Cardiac fibroblast (primary cell): ENCODE measurements at places on chromosomes 16 and 17.

- no peak for DNase-seq
Observed at GRCh38 chr16:55976815-55977214, 101.6 kb upstream of the CES5A start.

- no peak for DNase-seq
Observed at GRCh38 chr17:63474586-63475460, 2.0 kb upstream of the ACE start.

DNA sequence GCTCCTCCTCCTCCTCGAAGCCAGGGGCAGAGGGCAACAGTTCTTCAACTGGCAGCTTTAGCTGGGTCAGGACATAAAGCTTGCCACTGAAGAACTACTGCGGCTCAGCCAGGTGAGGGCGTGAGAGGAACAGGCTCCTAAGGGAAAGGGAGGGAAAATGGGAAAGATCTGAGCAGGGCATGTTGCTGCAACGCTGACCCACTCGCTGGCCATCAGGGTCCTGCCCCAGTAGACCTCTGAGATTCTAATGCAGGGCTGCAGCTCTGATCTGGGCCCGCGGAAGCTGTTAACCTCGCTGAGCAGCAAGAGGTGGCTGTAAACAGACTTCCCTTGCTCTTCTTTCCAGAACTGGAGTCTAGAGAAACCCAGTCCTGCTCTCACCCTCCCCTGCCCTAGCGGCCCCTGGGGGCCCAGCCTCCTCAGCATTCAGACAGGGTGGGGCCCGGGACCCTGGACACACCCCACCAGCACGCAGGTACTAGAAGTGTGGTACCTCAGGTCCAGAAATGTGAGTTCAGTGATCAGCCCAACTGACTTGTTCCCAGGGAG, 3.8 kb upstream of the TLCD2 start:
- DNase-seq, result no peak

DNA sequence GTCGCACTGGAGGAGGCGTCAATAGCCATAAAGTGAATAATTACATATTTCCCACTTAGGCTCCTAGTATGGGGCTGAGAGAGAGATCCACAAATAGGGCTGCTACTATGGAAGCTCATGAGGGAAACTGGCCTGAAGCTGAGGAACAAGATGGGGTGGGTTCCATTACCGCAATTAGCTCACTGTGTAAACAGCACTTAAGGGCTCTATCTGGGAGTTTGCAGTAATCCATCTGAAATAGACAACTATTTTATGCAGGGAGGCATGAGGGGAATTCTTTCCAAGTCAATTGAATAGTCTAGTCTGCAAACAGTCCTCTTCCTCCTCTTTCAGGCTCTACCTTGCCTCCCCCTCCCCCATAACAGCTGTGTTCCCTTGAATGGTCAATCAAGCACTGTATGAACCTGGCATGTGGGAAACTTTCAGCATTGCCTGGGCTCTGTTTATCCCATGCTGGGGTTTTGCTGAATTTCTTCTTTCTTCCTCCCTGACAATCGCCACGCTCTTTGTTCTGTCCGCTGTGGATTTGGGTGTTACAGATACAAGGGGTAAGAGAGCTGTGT, 56.1 kb upstream of the MAF start:
- DNase-seq, result no peak

GRCh38 chr16:48535369-48535787, 74.6 kb downstream of the N4BP1 start:
- no peak for DNase-seq

GRCh38 chr17:19322129-19322505, 40.4 kb downstream of the B9D1 start:
- DNase-seq, result no peak

DNA sequence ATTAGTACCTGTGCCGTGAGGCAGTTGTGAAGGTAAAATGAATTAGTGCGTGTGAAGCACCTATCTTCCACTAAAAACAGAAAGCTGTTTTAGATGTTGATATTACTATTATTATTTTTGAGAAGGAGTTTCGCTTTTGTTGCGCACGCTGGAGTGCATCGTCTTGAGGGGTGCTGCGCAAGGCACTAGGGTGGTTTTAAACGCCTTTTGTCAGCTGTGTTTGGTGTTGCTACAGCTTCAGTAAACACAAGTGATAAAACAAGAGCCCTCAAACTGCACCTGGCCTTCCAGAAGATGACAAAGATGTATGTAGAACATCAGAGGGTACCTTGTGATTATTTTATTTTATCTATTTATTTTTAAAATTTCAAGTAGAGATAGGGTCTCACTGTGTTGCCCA, 38.2 kb downstream of the PLCG2 start:
- DNase-seq, result no peak

DNA sequence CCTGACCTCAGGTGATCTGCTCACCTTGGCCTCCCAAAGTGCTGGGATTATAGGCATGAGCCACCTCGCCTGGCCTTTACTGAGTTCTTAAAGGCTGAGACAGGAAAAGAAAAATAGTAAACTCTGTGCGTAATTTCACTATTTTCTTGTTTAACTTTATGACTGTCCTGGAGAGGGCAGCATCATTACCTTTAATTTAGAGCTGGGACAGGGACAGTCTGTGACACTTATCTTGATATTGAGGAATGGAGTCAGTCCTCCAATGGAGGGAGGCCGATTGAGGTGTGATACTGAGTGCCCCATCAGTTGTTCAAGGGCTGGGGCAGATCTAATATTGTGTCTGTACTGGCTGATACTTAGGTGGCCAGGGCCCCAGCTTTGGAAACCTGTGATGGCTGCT, 21.5 kb upstream of the SPN start:
- DNase-seq, result no peak

GRCh38 chr17:69763503-69763902, 311.5 kb upstream of the KCNJ16 start:
- peak; percentile 16 for DNase-seq

GRCh38 chr16:345772-346171, 6.8 kb downstream of the AXIN1 start:
- DNase-seq, result no peak

DNA sequence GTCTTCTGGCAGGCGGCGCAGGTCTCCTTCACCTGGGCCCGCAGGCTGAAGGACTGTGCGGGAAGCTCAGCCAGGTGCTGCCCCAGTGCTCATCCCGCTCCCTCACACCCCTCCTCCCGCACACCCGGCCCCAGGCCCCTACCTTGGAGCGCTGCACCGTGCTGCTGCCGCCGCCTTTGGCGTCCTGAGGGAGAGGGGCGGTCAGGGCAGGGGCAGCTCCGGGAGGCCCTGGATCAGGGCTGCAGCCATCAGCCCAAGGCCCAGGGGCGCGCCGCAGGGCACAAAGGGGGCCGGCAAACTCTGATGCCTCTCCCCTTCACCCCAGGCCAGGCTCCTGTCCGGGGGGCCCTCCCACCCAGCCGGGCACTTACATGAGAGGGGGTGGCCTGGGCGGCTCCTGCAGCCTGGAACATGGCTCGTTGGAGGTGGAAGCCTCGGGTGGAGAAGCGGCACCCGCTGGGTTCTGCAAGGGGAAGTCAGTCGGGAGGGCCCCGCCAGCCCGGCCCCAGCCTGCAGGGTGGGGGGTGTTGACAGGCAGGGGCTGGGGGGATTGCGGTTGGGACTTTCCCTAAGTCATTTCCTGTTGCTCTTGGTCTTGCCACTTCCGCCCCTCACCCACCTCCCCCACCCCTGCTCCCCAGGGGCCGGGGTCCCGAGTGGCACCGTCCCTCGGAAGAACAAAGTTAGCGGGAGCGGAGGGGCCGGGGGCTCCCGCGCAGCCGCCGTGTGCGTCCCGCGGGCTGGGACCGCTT, 863 bp downstream of the LIMD2 start:
- DNase-seq, result peak; percentile 23

GRCh38 chr17:28950017-28950751, 1.1 kb downstream of the PHF12 start:
- peak; percentile 47 for DNase-seq

DNA sequence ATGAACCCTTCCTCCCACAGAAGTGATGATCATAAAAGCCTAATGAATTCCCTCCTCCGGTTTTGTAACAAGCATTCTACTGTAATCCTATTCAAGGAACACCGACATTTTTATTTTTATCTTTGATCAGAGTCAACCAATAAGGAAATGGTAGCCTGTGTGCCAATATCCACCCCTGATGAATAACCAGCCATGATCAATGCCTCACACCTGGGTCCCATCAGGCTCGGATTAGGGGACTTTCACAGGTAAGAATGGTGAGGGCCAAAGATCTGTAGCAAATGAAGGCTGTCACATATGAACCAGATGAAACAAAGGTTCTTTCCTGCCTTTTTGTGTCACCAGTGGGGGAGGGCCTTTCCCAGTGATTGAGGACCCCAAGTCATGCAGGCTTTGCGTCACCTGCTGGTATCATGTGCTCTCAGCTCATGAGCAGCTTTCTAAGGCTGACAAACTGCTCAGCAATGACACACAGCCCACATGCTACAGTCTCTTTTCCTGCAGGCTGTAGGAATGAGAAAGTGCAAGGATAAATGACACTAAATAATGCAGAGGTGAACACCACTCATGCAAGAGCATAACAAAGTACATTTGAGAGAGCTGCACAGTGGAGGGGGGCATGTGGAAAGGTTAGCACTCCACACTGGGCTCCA, 34.9 kb downstream of the TOM1L2 start:
- no peak for DNase-seq

DNA sequence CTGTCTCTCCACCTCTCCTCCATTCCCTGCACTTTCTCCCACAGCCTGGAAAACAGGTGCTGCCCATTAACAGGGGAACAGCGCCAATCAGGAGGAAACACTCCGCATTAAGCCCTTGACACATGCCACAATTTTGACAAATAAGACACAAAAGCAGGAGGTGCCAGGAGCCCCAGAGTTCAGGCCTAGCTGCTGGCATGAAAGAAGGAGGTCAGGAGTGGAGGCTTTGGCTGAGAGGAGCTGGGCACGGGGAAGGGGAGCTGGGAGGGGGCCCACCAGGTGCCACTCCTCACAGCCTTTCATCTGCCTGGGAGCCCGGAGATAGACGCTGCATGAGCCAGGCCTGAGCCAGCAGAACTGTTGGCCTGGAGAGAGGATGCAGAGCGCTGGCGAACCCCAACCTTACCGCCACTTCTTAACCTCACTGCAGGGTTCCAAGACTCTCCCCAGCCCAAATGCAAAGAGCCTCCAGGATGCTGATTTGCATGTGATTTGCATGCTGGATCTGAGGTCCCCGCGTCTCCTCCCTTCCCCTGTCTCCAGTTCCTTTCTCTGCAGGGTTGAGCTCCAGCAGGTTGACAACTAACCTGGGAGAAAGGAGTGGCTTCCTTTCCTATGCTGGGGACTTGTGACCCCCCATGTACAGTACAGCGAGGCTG, 139.8 kb upstream of the SDK2 start:
- DNase-seq, result no peak

DNA sequence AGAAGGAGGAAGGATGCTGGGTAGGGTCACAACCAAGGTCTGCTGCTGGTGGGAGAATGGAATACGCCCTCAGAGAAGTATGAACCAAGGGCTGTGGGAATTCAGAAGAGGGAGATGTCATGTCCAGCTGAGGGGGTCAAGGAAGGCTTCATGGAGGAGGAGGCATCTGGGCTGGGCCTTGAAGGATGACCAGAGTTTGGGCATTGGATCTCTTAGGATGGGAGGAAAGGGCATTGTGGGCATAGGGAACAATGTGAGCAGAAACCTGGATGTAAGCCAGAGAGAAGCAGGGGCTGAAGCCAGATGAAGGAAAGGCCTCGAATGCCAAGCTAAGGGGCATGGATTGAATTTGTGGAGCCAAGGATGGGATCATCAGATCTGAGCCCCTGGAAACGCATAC, 49.2 kb upstream of the MAP3K14 start:
- no peak for DNase-seq

DNA sequence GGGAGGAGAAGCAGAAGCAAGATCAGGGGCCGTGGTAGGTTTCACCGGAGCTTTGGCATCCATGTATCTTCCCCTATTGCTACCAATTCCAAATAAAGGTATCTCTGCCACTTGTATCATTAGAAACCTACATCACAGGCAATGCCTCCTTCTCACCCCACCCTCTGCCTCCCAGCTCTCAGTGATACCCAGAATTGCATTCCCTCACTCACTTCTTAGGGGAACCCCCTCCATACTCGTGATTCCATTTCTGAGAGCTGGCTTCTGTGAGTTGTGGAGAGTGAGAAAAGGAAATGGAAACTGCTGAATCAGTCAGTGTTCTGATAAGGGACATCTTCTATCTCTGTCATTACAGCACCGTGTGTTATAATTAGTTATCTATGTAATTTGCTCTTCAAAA, 2.3 kb upstream of the CCL3 start:
- DNase-seq, result no peak

- DNase-seq, result peak; percentile 46
Observed at GRCh38 chr17:42782166-42783061, 2.0 kb downstream of the WNK4 start.

DNA sequence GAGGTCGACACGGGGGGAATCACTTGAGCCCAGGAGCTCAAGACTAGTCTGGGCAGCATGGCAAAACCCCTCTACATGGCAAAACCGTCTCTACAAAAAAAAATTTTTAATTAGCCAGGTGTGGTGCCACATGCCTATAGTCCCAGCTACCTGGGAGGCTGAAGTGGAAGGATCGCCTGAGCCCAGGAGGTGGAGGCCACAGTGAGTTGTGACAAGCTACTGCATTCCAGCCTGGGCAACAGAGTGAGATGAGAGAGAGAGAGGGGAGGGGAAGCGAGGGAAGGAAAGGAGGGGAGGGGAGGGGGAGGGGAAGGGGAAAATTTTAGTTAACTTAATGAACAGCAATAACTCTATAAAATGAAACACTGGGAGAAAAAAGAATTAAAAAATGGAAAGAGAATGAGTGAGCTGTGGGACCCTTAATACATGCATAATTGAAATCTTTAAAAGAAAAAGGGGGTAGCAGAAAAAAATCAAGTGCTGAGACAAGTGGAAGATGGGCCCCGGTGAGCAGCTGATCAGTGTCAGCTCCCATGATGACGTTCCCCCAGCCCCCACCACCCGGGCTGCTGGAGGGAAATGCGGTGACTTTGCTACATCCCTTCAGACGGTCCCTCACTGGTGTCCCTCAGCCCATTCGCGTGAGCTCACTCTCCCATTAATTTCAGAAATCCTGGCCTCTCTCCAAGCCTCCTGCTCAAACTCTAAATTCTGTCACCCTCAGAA, 2.7 kb downstream of the ASGR2 start:
- DNase-seq, result no peak

DNA sequence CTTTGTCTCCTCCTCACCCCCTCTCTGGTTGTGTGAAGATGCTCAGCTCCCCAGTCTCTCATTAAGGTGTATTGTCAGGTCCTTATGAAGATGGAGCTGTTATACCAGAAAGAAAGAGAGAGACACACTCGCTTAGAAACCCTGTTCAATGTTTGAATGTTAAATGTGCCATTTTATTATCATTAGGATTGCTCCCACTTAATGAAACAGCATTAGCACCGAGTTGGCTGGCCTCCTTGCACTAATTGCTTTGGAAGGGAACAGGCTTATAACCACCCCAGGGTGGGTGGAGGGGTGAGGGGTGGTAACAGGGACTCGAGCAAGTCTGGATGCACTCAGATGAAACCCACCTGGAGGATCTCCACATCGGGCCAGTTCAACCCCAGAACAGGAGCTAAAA, 14.4 kb downstream of the PIPOX start:
- DNase-seq, result no peak

- peak; percentile 46 for DNase-seq
Observed at GRCh38 chr16:73058221-73058615, 10.3 kb upstream of the ZFHX3 start.
